CD4-positive, alpha-beta T cell treated with Interleukin-12 subunit alpha and Interleukin-12 subunit beta, for 1 hour (primary cell): ENCODE measurements at places on chromosomes 7 and 10.

DNA sequence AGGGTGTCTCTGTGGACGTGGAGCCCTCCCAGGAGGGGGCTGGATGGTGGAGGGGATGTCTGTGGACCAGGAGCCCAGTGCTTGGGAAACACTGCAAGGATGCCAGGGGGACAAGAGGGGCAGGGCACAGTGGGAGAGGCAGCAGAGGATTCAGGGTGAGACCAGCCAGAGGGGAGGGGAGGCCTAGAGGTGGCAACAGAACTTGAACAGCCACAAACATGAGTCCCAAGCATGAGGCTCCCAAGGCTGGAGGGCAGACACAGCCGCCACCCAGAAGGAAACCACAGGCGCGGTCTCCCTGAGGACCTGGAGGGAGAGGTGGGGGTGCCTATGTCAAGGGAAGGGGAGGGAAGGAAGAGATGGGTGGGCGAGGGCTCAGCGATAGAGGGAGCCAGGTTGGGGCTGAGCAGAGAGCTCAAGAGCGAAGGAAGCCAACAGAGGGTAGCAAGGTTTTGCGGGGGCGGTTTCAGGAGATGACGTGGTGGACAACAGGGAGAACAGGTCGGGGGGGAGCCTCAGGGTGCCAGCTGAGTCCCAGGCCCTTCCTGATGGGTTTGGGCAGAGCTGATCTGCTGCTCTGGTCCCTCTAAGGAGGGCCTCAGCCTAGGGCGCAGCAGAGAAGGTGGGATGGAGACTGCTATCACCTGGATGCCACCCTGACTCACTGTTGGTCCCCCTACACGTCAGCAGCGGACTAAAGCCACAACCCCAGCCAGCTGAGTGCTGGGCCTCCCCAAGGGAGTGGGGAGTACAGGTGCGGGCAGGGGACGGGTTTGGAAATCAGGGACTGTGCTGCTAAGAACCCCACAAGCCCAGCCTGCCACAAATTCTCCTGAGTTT, 6.7 kb upstream of the PILRA start:
- no peak for DNase-seq

GRCh38 chr10:79434821-79435251, 10.6 kb downstream of the ZCCHC24 start:
- no peak for DNase-seq

- no peak for DNase-seq
Measured at GRCh38 chr7:22875470-22875869, 52.8 kb upstream of the TOMM7 start.

DNA sequence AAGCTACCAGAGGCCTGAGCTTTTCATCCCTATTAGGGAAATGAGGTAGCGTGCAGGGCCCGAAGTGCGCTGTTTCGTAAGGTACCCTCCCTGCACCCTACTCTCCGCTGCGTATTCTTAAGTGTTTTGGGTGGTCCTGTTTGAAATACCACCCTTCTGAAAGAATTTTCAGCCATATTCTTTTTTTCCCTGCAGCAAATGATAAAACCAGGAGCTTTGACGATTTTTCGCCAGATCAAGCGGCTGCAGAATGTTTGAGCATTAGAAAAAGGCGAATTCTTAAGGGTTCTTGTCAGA, 1.2 kb downstream of the RSBN1L start:
- DNase-seq = no peak

GRCh38 chr10:97071496-97071895, 114.3 kb downstream of the SLIT1 start:
- no peak for DNase-seq

DNA sequence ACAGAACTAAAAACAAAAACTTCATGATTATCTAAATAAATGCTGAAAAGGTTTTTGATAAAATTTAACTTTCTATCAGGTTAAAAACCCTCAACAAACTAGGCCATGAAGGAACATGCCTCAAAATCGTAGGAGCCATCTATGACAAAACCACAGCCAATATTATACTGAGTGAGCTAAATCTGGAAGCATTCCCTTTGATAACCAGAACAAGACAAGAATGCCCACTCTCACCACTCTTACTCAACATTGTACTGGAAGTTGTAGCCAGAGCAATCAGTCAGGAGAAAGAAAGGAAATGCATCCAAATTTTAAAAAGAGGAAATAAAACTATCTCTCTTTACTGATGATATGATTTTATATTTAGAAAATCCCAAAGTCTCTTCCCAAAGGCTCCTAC, 228.7 kb downstream of the CHRM2 start:
- no peak for DNase-seq

DNA sequence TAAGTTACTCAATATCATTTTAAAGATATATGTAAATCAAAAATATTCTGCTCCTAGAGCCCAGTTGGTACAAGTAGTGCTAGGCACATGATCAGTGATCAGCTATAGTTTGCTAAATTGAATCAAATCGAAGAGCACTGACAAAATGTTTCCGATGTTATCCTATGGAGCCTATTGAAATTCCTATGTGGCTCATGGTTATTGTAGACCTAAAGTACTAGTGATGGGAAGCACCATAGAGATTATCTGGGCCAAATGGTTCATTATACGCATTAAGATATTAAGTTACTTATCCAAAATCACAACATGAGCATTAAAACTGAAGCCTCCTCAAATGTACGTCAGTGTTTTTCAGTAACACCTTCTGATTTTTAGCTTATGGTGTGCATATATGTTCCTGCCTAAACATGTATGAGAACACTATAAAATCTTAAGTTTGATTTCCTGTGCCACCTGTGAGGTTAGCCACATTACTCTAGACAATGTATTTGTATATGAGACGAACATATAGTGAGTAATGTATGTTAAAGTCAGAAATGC, 103.2 kb downstream of the IQUB start:
- DNase-seq = no peak

DNA sequence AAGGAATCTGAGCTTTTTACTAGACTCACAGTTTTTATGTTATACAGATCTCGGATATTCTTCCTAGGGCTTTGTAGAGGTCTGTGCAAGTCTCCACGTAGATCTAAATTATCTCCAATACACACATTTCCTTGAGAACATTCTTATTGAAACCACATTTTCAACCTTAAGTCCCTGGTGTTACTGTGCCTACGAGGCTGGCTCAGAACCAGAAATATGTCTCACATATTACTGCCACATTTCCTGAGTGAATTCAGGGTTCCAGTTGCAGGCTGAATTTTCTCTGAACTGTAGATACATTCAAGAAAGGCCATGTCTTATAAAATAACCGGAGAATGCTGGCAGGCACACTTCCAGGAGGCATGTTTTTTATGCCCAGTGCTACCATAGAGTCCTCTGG, 46.5 kb downstream of the INHBA start:
- no peak for DNase-seq
